ENCODE measurements at places on chromosomes 12 and 14.

DNA sequence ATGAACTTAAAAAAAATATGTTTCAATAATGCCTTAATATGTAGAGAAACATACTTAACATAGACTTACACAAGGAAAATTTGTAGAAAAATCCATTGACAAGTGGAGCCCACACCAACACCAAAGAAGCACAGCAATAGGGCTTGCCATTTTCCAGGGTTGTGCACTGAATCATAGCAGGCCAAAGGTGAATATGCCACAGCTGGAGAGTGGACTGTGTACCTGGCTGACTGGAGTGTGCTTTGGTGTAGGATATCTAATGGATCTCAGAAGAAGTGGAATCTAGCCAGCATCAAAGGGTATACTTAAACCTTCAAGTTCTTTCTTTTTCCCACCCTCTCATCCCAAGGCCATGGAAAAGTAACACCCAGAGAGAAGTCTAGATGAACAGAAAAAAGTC, 4.8 kb downstream of the RPL10L start:
- no peak for DNase-seq

GRCh38 chr14:68257969-68258368, 438.4 kb downstream of the RAD51B start:
- DNase-seq = no peak

DNA sequence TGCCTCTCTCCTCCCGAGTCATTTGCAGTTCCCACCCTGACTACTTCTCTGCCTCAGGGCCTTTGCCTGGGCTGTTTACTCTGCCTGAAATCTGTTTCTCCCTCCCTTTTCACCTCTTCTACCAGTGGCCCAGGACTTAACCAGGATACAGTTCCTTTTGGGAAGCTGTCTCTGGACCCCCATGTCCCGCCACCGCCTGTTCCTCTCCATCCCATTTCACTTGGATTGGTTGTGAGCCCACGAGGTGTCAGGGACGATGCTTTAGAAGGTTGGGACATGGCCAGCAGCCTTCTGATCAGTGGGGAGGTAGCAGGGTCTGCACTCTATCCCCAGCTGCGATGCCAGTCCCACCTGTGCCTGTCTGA, 51.8 kb downstream of the FAM222A start:
- no peak for DNase-seq

DNA sequence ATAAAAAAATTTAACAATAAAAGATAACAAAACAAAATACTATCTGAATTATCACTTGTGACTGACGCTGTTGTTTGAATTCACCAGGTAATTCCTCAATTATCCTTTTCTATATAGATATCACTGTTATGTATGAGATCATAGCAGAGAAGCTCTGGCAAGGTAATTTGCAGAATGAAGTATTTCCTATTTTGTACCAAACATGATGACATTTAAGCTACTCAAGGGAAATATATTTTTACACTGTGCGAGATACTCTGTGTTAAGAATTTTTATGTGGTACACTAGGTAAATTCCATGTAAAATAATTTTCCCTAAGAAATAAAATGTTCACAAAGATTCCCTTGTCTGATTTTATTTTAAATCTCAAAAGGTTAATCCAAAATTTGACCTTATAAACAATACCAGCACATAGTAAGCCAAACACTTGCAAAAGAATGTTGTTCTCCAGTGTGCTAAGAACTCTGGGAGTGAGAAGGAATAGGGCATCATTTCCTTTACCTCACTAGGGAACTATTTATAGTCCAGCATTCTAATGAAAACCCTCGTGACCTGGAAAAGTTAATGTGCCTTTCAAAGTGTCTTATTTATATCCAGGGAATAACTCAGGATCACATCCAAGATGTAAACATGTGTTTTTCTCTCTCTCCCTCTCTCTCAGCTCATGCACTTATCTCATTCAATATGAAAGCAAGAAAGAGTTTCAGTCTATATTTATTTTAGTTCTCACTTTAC, 115.2 kb upstream of the RAP1B start:
- DNase-seq = no peak

DNA sequence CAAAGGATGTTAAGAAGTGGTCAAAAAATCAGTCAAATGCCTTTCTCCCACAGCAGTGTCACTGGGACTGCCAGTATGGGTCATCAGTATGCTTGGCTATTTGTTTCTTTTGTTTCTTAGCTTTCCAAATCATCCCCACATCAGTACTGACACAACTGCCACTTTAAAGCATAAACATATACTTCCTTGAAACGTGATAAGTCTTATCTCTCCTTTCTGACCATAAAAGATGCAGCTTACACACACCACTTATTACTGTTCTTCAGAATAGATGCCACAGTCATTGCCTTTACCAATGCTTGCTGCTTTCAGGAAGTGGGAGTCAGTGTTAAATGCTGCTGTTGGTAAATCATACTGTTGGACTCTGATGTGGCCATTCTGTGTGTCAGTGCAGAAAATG, 18.6 kb upstream of the GARIN2 start:
- DNase-seq = no peak

- DNase-seq = no peak
Observed at GRCh38 chr12:14768823-14769405, 34.4 kb downstream of the WBP11 start.

DNA sequence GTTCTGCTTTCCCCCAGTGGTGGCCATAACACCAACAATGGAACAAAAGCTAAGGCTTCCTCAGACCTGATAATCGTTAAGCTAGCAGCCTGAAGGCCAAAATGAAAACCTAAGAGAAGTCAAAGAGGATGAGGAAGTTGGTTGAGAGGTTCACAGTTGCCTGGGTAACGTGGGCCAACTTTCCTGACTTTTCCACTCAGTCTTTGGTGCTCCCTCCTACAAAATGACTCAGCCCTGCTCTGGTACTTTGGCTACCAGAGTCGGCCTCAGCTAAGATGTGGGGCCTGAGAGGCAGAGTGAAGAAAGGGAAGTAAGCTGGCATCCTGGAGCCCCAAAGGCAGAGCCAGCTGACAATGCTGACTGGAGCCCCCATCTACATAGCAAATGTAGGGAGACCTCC, 14.9 kb upstream of the FKBP11 start:
- no peak for DNase-seq

GRCh38 chr12:44616402-44616801, 259.7 kb downstream of the NELL2 start:
- no peak for DNase-seq

- DNase-seq = no peak
Observed at GRCh38 chr14:51242545-51243490, 2.8 kb downstream of the TMX1 start.

- DNase-seq = no peak
Observed at GRCh38 chr12:51886021-51886710, 1.7 kb upstream of the ANKRD33 start.

GRCh38 chr14:75860561-75861160, 121.1 kb downstream of the TGFB3 start:
- no peak for DNase-seq

DNA sequence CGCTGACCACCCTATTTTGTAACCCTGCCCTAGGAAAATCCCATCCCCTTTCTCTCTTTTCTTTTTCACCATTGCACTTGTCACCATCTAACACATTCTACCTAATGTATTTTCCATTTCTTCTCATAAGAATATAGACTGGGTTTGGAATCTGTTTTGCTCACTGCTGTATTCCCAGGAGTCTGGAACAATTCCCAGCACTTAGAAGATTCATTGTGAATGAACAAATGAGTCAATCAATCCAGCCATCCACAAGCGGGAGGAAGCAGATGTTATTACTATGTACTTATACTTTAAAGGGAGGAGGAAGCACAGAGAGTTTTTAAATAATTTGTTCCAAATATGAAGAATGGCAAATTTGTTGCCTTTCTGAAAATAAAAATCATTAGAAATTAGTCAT, 142.1 kb downstream of the KIF21A start:
- no peak for DNase-seq

- DNase-seq = no peak
Observed at GRCh38 chr14:85764822-85765221, 234.9 kb downstream of the FLRT2 start.

DNA sequence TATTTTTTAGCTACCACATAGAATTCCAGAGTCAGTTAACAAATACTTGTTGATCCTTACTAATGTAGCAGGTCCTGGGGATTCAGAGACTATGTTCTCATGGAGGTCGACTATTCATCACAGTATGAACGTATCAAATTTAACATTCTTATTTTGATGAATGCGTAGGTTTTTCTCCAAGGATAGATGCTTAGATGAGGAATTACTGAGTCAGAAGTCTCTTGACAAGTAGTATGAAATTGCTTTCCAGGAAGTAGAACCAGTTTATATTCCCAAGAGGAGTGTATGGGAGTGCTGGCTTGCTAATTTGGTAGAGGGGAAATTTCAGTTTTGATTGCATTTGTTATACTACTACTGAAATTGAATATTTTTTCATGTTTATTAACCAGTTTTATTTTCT, 42.8 kb upstream of the CRADD start:
- DNase-seq = no peak

GRCh38 chr14:30443368-30444007, 115.5 kb upstream of the G2E3 start:
- DNase-seq = no peak

- no peak for DNase-seq
Observed at GRCh38 chr12:59304077-59304721, 291.6 kb upstream of the SLC16A7 start.

- no peak for DNase-seq
Observed at GRCh38 chr14:29236848-29237247, 470.3 kb downstream of the FOXG1 start.

- DNase-seq = no peak
Observed at GRCh38 chr12:94795520-94795919, 145.2 kb upstream of the TMCC3 start.

DNA sequence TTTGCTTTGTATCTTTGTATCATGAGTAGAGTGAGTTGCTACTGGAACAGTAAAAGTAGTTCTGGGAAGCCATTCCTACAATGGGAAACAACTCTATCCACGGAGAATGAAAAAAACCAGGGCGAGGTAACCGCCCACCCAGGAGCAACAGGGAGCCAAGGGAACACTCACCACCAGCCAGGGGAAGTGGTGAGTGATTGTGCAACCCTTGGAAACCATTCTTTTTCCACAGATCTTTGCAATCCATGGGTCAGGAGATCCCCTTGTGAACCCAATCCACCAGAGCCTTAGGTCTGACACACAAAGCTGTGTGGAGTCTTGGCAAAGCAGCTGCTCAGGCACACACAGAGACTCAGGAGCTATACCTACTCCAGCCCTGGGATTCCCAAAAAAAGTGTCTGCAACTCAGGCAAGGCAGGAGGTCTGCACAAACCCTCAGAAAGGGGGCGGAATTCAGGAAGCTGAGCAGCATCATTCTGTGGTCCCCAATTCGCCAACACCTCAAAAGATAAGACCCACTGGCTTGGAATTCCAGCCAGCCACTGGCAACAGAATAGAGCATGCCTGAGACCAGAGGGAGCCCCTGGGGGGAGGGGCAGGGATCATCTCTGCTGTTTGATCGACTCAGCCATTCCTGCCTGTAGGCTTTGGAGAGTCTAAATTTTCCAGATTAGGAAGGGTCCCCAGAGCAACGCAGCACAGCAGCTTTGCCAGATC, 52.1 kb upstream of the PPFIA2 start:
- DNase-seq = no peak

DNA sequence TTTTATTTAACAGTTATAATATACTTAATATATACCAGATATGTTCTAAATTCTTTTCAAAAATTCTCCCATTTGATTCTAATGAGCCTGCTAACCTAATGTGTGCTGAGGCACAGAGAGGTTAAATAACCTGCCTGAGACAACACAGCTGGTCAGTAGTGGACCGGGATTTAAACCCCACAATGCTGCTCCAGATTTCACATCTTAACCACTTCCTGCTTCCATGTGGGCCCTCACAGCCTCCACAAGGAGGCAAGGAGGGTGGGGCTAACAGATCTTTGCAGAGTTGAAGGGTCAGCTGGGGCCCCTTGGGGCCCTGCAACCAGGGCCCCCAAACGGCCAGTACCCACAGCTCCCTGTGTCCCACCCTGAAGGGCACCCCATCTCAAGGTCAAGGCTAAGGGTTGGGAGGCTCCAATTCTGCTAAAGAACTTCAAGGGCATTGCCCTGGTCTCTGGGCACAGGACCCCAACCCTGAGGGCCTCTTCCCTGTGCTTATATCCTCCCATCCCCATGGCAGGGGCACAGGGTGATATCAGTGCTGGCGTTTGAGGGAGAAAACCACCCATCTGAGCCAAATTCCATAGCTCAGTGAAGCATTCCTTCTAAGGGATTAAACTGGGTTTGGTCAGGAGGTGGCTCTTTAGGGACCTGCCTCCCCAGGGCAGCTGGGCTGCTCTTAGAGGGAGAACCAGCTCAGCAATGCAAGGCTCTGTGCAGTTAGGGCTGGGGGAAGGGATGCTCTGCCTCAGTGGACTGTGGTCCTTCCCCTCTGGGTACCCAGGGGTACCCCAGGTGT, 2.2 kb downstream of the KRT80 start:
- no peak for DNase-seq

DNA sequence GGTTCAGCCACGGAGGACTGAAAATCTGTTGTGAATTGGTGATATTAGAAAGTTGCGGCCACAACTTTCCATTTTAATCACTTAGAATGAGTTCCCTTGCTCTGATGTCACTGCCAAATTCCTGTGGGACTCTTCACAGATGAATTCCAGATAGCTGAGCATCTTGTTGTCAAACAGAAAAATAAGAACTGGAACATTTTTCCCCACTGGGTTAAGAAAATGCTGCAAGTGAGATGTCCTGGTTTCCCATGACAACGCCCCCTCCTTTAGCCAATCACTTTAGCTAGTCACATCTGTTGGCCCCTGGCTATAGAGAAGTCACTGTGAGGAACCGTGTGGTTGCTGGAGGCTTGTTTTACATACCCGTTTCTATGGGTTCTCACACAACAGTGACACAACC, 135.9 kb downstream of the KTN1 start:
- DNase-seq = no peak

GRCh38 chr12:84117190-84117589, 795.4 kb downstream of the SLC6A15 start:
- DNase-seq = no peak

DNA sequence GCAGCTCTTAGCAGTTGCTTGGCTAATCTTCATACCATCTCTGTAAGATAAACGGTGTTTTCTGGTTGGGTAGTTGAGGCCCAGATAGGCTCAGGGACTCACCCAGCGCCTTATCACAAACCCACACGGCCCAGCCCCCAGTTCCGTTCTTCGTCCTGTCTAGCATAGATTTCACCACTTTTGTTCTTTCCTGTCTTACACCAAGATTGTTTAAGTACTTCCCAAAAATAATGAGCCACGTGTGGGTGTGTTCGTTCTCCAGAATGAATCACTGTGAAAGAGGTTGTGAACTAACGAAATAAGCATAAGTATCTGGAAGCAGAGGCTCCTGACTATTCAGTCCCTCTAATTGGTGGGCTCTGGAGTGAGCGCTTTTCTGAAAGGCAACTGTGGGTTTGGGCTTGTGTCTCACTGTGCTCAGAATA, 21.4 kb downstream of the ACVR1B start:
- DNase-seq = no peak

- DNase-seq = no peak
Observed at GRCh38 chr12:89862511-89863445, 154.1 kb upstream of the ATP2B1 start.
